ENCODE measurements at places on chromosomes 7 and 10.

DNA sequence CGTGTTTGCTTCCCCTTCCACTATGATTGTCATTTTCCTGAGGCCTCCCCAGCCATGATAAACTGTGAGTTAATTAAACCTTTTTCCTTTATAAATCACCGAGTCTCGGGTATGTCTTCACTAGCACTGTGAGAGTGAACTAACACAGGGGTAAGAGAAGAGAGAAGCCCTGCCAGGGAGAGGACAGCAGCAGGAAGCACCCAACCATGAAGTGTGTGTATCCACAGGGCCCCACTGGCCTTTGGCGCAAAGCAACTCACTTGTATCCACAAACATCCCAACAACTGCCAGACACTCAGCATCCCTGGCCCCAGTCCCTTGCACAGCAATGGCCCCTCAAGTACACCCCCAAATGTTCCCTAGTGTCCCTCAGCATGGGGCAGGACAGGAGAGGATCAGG is 115.1 kb downstream of the MAD1L1 start:
- DNase-seq: no peak

- no peak for DNase-seq
These were observed 139.6 kb upstream of the GPR26 start for GRCh38 chr10:123526356-123527064.

GRCh38 chr7:64637521-64638445 is 28.1 kb upstream of the ZNF107 start:
- no peak for DNase-seq

DNA sequence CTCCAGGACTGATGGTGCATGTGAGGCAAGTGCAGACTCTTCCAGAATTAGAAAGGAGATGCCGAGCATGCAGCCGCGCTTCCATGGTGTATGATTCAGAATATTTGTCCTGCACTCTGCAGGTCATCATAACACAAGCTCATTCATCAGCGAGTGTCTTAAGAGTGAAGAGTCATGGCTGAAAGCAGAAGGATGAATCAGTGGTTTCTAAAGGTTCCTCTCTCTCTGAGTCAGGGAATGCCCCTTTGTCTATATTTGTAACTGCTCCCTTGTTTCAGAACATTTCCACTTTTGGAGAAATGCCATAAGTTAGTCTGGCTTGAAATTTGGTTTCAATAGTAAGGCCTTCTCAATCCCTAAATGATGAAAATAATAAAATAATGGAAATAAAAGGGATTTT is 52.3 kb downstream of the HECW1 start:
- DNase-seq: no peak

- no peak for DNase-seq
These were observed 145.5 kb downstream of the OTUD1 start for GRCh38 chr10:23584396-23584795.

- no peak for DNase-seq
These were observed 219.5 kb downstream of the CCDC3 start for GRCh38 chr10:12781976-12782375.

DNA sequence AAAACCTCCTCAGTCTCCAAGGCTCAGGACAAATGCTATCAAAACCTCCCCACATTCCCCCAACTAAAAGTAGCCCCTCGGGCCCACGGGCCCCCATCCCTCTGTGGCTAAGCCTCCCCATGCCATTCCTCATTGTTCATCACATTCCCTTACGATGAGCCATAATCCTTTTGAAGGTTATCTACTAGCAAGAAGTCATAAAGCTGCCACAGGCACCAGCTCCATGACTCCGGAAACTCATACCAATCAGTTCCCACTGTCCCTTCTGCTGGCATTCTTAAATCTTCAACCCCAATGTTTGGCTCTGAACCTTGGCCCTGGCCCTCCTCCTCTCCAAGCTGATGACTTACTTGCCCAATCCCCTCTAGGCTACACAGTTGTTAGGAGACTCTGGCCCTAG is 19.4 kb upstream of the TM9SF3 start:
- no peak for DNase-seq

DNA sequence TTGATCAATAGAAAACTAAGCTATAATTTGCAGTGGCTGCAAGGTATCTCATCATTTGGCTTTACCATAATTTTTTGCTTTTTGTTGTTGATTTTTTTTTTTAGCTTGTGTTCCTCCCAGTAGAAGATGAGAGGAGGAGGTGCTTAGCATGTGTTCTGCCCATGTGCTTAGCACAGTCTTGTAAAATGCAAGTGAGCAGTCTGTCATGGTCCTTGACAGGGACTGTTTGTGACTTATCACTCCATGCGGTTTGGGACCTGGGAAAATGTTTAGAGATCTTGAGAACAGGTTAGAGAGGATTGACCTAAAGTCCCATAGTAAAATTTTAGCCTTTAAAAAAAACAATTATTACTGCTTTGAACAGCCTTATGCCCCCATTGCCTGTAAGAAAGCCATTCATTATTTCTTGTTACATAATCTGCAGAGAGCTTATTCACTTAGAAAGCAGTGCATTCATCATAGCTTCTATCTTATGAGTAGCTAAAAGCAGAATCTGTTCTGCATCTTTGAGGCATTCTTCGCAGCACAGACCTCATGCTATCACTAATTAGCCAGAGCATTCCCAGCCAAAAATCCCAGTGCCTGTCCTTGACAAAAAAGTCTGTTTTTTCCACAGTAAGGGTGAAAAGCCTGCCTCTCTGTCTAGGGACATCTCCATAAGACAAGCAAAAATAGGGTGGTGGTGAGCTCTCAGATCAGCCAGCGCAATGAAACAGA is 748.7 kb upstream of the GALNT17 start:
- no peak for DNase-seq

- no peak for DNase-seq
These were observed 163.6 kb upstream of the GNAI1 start for GRCh38 chr7:79971058-79971457.

DNA sequence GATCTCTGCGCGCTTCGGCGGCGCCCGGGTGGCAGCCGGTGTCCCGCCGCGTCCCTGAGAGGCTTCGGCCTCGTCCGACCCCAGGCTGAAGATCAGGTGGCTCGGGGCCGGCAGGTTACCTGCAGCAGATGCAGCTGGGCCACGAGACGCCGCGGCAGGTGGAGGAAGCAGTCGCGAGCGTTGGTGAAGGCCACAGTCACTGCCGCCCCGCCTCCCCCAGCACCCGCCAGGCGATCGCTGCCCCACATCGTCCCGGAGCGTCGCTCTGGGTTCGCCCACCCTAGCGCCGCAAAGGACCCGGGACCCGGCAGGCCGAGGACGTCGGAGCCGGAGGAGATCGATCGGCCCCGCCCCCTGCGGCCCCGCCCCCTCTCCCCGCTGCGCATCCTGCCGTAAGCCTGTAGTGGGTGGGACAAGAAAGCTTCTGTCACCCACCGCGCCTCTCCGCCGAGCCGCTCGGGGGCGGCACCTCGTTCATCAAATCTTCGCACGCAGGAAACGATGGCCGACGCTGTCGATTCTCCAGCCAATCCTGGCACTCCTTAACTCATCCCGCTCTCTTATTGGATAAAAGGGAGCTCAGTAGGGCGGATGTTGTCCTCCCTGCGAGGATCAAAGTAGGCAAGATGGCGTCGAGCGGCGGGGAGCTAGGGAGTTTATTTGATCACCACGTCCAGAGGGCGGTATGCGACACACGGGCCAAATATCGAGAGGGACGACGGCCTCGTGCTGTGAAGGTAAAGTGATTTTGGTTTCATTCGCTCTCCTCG is at the start of the genes PEX1 and RBM48:
Gene PEX1 (minus strand): TSS at position 333 of the 770 bp plus-strand sequence. CDS start 85 bp downstream, at position 248.
Gene RBM48 (plus strand): TSS at position 608 of the 770 bp plus-strand sequence. CDS start 19 bp downstream, at position 627.
- DNase-seq: peak; percentile 97

GRCh38 chr7:80921130-80921529 is 2.3 kb upstream of the SEMA3C start:
- no peak for DNase-seq

- no peak for DNase-seq
These were observed 101.0 kb upstream of the AGR3 start for GRCh38 chr7:16982640-16983350.

- DNase-seq: peak; percentile 80
These were observed 111.5 kb upstream of the SVIL start for GRCh38 chr10:29746080-29746797.
